ENCODE measurements at places on chromosomes 12 and 14. TPM values are rescaled to one million over a fixed set of nuclear protein-coding genes. Genes with fewer than 3 reads are reported as not detected.

DNA sequence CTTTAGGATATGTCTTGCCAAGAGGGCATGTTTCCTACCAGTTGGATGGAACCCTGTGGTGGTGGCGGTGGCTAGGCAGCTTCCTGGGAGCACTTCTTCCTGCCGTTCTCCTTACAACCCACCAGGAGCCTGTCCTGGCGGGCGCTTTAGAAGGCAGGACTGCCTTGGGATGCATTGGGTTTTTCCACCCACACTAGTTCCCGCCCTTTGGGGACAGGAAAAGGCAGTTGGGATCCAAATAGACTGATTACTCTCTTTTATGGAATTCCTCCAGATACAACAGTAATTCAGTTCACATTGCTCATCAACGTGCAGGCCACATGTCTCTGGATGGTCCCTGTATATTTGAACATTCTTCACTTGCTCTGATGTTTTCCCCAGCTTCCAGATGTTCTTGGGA lies 305.7 kb upstream of the SSTR1 start:
- no peaks in the 10 kb centered on the region for H3K36me3 ChIP-seq
- peaks cover 4% of the 10 kb centered on the region for H3K4me1 ChIP-seq
- no peaks in the 10 kb centered on the region for H3K27me3 ChIP-seq
- H3K27ac ChIP-seq, result peak overlapping the region; percentile 70

DNA sequence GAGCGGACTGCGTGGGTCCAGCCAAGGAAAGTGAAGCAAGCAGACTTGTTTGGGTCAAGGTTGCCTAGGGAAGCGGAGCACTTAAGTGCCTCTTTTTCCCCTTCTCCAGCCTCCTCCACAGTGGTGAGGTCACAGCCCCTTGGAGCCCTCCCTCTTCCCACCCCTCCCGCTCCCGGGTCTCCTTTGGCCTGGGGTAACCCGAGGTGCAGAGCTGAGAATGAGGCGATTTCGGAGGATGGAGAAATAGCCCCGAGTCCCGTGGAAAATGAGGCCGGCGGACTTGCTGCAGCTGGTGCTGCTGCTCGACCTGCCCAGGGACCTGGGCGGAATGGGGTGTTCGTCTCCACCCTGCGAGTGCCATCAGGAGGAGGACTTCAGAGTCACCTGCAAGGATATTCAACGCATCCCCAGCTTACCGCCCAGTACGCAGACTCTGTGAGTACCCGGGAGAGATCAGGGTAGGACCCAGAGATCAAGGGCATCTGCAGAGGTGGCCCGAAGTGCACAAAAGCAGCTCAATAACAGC lies at the start of gene TSHR:
Gene TSHR (plus strand): TSS at position 206 of the 526 bp plus-strand sequence. CDS start 60 bp downstream, at position 266.
- H3K27ac ChIP-seq, result no peak within 1 kb of the TSS
- H3K27me3 ChIP-seq, result peaks cover 15% of the 10 kb centered on the region
- peak; percentile 11 for DNase-seq
- no peaks in the 10 kb centered on the region for H3K36me3 ChIP-seq
- H3K4me1 ChIP-seq, result peaks cover 11% of the 10 kb centered on the region

The WSCD2 gene
- total RNA-seq, result 3.7 TPM

- no peaks in the 10 kb centered on the region for H3K27me3 ChIP-seq
- no peak for DNase-seq
- H3K27ac ChIP-seq, result no peak overlapping the region
- peaks cover 10% of the 10 kb centered on the region for H3K4me1 ChIP-seq
- H3K4me3 ChIP-seq, result no peak overlapping the region
These were observed 126.6 kb upstream of the BCL2L14 start for GRCh38 chr12:11943919-11944700.

The ATL1 gene
- total RNA-seq, result 5.6 TPM

- H3K27me3 ChIP-seq, result no peaks in the 10 kb centered on the region
- H3K4me3 ChIP-seq, result no peak overlapping the region
- DNase-seq, result no peak
- H3K27ac ChIP-seq, result no peak overlapping the region
- no peaks in the 10 kb centered on the region for H3K4me1 ChIP-seq
These were observed 1136.7 kb downstream of the TMEM121 start for GRCh38 chr14:106662936-106663550.

DNA sequence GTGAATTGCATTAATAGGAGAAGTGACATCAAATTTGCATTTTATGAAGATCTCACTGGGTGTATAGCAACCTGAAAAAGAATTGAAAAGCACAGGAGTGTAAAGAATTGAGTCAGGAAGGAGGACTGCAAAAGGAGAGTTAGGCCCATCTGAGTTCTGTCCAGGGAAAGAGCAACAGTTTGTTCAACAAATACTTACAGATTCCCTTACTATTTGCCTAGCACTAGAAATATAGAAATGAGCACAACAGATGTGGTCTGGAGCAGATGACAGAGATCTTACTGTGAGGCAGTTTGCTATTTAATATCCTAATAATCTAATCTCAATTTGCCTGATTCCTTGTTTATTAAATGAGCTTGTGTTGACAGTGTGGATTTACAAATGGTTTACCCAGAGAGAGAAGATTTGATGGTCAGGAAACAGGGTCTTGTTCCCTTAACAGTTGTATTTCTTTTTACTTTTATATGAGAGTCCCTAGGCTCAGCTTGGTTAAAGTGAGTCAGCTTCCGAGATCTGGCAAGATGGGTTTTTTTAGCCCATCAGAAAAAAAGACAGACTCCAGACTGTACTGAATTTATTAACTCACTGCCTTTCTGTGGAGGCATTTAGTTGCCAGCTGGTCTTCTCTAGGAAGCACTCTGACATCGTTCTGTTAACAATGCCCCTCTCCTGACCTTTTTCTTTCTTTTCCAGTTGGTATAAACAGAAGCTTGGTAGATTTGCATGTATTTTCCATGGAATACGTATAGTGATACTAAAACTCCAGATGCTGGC lies 229.7 kb downstream of the TTC6 start:
- H3K27me3 ChIP-seq, result no peaks in the 10 kb centered on the region
- DNase-seq, result peak; percentile 73
- no peak overlapping the region for H3K4me3 ChIP-seq
- H3K4me1 ChIP-seq, result no peaks in the 10 kb centered on the region

DNA sequence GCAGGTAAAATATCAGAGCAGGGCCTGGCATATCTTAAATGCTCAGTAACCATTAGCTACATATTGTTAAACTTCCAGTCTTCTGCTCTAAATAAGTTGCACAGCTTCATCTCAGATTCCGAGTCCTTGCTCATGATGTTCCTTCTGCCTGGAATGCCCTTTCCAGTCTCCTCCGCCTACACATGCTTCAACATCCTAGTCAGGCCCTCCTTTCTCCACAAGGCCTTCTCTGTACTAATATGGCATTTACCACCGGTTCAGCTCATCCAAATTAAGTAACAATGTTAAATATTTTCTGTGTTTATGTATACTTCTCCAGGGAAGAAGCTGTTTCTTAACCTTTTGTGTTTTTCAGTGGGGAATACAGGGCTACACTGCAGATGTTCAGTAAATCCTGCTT lies 8.5 kb downstream of the DHH start:
- no peaks in the 10 kb centered on the region for H3K36me3 ChIP-seq
- peaks cover 31% of the 10 kb centered on the region for H3K27me3 ChIP-seq
- DNase-seq, result no peak
- H3K4me1 ChIP-seq, result peaks cover 29% of the 10 kb centered on the region

The PTPRB gene
- 20.8 TPM for total RNA-seq

DNA sequence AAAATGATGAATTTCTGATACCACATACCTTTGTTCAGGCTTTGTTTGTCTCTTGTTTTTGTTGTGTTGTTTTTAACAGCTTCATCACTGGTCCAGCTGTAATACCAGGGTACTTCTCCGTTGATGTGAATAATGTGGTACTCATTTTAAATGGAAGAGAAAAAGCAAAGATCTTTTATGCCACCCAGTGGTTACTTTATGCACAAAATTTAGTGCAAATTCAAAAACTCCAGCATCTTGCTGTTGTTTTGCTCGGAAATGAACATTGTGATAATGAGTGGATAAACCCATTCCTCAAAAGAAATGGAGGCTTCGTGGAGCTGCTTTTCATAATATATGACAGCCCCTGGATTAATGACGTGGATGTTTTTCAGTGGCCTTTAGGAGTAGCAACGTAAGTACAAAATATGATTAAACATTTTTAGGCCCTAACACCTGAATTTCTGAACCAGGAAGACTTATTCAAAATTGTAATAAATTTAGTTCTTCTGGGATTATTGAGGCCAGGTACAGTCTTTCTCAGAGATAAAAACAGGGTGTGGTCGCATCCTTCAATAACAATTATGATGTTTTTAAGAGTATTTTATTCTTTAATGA lies 22.4 kb downstream of the RXYLT1 start:
- H3K27ac ChIP-seq, result no peak overlapping the region
- no peaks in the 10 kb centered on the region for H3K4me1 ChIP-seq
- no peak overlapping the region for H3K4me3 ChIP-seq
- H3K27me3 ChIP-seq, result no peaks in the 10 kb centered on the region
- DNase-seq, result peak; percentile 33

The BCL2L2 gene
- total RNA-seq, result 15.1 TPM

DNA sequence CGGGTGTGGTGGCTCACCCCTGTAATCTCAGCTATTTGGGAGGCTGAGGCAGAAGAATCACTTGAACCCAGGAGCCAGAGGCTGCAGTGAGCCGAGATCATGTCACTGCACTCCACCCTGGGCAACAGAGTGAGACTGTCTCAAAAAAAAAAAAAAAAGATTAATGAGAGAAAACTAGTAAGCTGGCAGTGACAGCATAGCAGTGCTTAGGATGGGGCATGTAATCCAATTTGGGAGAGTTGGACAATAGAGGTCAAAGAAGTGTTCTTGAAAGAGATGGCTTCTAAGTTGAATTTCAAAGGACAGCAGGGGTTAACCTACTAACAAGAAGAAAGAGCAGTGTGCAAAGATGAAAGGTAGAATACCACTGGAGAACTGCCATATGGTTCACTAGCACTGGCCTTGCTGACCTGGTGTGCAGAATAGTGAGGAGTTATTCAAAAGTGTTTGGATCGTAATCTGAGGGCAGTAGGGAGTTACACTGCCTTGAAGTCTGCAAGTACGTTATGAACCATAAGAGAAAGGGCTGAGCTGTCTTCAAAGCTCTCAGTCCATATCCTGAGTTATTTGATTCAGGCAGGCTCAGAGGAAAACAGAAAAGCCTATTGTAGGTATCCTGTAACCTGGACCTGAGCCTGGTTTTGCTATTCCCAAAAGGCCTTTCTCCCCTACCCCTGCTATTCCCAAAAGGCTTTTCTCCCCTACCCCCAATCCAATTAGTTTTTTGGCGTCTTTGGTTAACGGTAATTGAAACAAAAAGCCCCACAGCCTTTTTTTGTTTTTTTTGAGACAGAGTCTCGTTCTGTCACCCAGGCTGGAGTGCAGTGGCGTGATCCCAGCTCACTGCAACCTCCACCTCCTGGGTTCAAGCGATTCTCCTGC lies 3.4 kb downstream of the XPOT start:
- DNase-seq, result no peak
- peaks cover 10% of the 10 kb centered on the region for H3K4me1 ChIP-seq
- H3K4me3 ChIP-seq, result no peak overlapping the region
- no peaks in the 10 kb centered on the region for H3K27me3 ChIP-seq

DNA sequence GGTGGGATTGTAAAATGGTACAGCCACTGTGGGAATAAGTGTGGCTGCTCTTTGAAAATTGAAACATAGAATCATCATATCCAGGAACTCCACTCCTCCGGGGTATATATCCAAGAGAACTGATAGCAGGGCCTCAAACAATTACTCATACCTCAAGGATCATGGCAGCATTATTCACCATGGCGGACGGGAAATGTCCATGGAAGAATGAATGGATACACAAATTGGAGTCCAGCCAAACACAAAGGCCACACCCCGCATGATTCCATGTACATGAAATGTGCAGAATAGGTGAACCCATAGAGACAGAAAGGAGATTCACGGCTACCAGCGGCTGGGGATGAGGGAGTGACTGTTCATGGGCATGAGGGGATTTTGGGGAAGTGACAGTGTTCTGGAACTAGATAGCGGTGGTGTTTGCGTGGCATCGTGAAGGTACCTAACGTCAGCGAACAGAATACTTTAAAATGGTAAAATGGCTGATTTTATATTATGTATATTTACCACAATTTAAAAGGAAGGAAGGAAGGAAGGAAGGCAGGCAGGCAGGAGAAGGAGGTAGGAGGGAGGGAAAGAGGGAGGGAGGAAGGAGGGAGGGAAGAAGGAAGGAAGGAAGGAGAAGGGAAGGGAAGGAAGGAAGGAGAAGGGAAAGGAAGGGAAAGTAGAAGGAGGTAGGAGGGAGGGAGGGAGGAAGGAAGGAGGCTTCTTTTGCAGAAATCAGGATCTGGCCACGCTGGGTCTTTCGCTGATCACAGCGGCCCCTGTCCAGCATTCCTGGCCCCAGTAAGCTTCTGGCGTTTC lies 14.1 kb upstream of the NCOR2 start:
- no peaks in the 10 kb centered on the region for H3K36me3 ChIP-seq
- no peak overlapping the region for H3K4me3 ChIP-seq
- H3K4me1 ChIP-seq, result peaks cover 6% of the 10 kb centered on the region
- DNase-seq, result no peak
- H3K27me3 ChIP-seq, result peaks cover 3% of the 10 kb centered on the region

GRCh38 chr12:114875313-114875712 lies 191.3 kb upstream of the TBX3 start:
- H3K4me3 ChIP-seq, result no peak overlapping the region
- H3K27me3 ChIP-seq, result no peaks in the 10 kb centered on the region
- H3K4me1 ChIP-seq, result no peaks in the 10 kb centered on the region

- no peak overlapping the region for H3K4me3 ChIP-seq
- no peaks in the 10 kb centered on the region for H3K27me3 ChIP-seq
- no peaks in the 10 kb centered on the region for H3K36me3 ChIP-seq
- H3K4me1 ChIP-seq, result peaks cover 34% of the 10 kb centered on the region
These were observed 5.0 kb upstream of the MMP19 start for GRCh38 chr12:55847603-55848291.

DNA sequence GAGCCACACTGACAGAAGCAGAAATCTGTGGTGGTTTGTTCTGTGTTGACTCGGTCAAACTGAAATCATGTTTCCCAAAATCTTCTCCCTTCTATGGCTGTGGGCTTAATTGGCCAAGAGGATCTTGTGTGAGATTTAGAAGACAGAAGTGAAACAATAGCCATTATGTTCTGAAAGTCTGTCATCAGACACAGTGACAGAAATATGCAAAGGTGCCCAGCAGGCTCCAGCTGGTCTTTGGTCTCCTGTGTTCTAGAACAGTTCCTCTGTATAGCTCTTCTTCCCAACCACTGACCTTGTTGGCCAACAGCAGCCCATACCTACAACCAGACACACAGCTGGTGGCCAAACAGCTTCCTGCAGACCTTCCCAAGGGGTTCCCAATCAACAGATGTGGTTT lies 25.0 kb upstream of the COCH start:
- peaks cover 2% of the 10 kb centered on the region for H3K27me3 ChIP-seq
- DNase-seq, result no peak
- no peaks in the 10 kb centered on the region for H3K4me1 ChIP-seq
- no peaks in the 10 kb centered on the region for H3K36me3 ChIP-seq

DNA sequence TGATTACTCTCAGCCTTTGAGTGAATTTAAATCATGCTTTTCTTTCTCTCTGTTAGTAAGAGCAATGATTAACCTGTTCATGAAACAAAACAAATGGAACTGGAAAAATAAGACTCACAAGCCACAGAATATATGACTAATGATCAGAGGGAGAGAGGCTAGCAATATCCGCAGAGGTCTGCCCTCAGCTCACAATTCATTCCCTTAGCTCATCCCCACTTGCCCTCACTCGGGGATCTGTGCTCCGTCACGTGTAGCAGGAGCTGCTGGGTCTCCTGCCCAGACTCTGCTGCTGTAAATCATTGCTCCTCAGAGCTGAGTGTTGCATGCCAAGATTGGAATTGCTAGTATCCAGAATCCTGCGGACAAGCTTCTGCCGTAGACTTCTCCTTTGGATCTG lies 53.1 kb upstream of the GNG2 start:
- H3K4me3 ChIP-seq, result no peak overlapping the region
- peak; percentile 31 for DNase-seq
- H3K27ac ChIP-seq, result no peak overlapping the region
- peaks cover 5% of the 10 kb centered on the region for H3K4me1 ChIP-seq
- no peaks in the 10 kb centered on the region for H3K36me3 ChIP-seq

- peaks cover 10% of the 10 kb centered on the region for H3K4me1 ChIP-seq
- no peaks in the 10 kb centered on the region for H3K36me3 ChIP-seq
- no peak for DNase-seq
- peaks cover 26% of the 10 kb centered on the region for H3K27me3 ChIP-seq
These were observed 2.0 kb downstream of the SLC7A8 start for GRCh38 chr14:23181453-23181852.

The P2RX2 gene
- total RNA-seq, result not detected

Data from muscle of leg (tissue), 16 donors.